ENCODE measurements at places on chromosomes 13 and 19.

DNA sequence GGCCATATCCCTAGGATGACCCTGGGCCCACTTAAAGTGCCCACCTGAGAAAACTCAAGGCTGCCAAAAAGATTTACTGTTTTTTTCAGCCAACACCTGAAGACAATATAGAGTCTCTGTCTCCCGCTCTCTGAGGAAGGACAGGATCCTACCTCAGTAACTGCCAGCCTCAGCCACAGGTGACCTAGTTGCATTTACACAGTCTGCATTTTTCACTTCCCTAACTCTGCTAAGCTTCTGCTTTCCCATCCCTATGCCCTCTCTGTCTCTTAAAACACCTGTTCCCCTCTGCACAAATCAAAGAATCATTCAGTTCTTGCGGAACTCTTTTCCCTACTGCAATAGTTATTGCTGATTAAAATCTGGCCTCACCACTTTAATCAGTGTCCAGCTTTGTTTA, 609.5 kb downstream of the UQCRFS1 start:
- DNase-seq = no peak

- DNase-seq = no peak
Measured at GRCh38 chr13:47718556-47718955, 282.5 kb downstream of the SUCLA2 start.

- DNase-seq = no peak
Measured at GRCh38 chr13:100234524-100235136, 145.7 kb downstream of the PCCA start.

- DNase-seq = peak; percentile 29
Measured at GRCh38 chr19:41427647-41428480, 690 bp upstream of the B3GNT8 start.

- no peak for DNase-seq
Measured at GRCh38 chr13:33514362-33514761, 228.8 kb upstream of the STARD13 start.

DNA sequence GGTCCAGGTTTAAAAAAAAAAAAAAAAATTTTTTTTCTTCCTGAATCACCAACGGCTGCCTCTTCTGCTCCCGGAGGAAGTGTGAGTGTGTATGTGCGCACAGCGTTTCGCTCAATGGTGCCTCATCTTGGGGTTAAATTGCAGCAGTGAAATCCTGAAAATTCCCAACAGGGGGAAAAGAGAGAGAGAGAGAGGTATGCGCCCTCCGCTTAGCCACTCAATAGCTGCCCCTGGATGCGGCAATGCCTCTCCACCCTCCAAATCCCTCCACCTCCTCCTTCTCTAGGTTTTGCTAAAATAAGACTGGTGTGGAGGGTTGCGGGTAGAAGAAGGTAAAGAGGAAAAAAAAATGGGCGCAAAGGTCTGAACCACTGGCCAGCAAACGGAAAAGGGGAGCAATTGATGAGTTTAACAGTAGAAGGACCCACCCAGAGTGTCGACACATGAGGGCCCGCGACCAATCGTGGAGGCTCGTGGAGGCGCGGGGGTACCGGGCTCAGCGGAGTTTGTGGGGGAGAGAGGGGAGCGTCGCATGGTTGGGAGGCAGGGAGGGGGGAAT, 853 bp upstream of the CACNA1A start:
- no peak for DNase-seq

- DNase-seq = no peak
Measured at GRCh38 chr19:52638601-52639000, 446 bp upstream of the ZNF83 start.

DNA sequence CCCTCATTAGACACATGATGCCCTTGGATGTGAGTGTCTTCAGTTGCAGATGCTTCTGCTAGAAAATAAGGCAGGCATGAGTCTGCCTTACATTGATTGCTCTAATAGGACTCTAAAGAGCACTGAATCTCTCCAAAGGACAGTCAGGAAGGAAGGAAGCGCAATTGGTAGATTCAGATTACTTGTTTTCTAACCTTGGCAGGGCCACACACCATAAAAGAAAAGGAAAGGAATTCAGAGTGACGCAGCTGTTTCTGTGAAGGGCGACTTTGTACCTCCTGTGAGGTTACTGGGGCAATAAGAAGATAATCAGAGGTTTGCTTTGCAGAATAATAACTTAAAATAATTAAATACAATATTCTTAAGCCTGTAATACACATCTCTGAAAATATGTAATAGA, 48.0 kb downstream of the FRY start:
- no peak for DNase-seq

DNA sequence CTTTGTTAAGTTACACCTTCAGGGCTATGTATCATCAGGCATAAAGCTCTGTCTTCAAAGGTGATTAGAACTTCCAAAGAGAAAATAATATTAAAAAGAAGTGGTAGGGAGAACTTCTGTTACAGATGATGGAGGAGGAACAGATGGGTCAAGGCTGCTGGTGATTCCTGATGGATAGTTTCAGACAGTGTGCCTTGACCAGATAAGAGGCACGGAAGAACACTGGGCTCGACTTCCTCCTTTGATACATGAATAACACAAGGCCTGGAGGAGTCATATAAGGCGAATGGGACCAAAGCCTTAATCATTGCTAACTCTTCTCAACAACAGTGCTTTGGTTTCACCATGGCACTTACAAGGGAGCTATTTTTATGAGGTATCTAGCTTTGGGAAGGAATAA, 128.1 kb upstream of the RXFP2 start:
- no peak for DNase-seq

DNA sequence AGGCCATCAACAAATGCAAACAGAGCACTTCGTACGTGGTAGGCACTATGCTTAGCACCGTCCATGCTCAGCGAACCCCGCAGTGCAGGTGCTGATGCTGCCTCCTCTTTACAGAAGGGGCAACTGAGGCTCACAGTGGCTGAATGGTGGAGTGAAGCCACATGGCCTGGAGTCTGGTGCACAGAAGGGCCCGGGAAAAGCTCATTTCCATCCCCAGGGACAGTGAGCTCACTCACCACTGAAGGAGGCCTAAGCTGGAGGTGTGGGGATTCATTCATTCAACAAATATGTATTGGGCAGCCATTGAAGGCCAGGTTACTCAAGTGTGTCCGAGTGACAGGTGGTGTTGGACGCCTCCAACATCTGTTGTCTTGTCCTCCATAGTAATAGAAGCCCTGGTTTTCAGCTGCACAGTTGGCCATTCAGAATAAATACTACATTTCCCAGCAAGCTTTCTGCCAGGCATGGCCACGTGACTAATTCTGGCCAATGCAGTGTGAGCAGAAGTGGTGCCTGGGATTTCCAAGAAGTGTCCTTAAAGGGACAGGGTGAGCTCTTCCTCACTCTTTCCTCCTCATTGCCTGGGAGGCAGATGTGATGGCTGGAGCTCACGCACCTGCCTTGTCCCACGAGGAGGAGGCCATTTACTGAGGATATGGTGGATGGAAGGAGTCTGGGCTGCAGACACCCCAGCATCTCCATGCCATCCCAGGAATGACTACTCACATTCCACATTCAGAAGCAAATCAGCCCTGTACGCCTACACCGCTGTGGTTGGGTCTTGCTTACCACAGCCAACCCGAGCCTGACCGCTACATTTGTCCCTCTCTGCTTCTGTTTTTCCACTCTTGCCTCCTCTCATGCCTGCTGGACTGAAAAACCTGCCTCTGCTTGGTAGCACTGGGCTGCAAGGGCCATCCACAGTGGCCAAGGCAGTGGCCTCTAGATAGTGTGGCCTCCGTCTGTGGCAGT, 2.3 kb upstream of the ZNRF4 start:
- DNase-seq = no peak

GRCh38 chr13:77055158-77055557, 28.2 kb upstream of the FBXL3 start:
- no peak for DNase-seq

DNA sequence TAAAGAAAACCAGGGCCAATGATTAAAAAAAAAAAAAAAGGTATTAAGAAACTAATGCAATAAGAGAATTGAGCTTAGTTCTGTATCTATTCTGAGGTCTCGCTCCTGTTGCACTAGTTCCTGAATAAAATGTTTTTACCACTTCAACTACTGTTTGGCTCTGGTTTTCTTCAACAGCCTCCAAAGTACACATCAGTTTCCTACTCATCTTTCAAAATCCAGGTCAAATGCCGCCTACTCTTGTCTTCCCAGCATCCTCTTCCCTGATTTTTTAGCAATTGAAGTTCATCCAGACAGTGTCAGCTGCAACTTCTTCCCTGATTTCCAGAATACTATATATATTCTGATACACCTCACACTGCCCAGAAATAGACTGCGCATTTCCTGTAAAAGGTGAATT, 1.4 kb upstream of the RCBTB1 start:
- DNase-seq = no peak

DNA sequence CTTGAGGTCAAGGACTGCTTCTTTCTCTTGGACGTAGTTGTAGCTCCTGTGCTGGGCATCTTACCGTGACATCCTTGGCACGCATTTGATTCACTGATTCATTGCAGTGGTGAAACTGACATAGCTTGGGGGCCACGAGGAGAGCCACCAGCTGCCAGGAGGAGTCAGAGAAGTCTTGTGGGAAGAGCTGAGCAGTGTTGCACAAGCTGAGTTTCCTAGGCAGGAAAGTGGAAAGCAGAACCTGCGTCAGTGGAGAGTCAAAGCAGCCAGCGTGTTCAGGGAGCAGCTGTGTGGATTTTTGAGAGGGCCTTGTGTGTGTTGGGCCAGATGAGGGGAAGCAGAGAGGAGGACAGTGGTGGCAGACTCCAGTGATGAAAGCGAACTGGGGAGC, 5.3 kb upstream of the GPR183 start:
- no peak for DNase-seq

DNA sequence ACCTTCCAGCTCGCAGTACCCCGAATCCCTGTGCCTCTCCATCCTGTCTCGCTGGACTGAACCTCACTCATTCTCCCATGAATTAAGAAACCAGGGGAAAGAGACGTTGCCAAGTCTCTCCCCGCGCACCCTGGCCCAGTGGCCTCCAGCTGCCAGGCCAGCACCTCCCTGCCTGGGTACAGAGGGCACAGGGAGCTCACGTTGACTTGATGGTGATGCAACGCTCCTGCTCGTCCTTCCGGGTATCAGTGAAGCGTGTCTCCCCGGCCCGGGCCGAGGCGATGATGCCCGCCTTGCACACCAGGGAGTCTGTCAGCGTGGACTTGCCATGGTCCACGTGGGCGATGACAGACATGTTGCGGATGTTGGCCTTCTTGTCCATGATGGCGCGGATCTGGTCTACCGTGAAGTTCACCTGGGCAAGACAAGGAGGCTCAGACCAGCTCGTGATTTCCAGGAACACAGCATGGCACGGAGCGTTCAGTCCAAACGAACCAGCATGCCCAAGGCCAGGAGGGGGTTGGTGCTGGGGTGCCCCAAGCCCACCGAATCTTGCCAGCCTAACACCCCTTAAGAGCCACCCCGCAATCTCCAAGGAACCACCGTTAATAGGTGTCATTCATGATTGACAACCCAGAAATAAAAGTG, 1.2 kb downstream of the EEF2 start:
- DNase-seq = no peak

DNA sequence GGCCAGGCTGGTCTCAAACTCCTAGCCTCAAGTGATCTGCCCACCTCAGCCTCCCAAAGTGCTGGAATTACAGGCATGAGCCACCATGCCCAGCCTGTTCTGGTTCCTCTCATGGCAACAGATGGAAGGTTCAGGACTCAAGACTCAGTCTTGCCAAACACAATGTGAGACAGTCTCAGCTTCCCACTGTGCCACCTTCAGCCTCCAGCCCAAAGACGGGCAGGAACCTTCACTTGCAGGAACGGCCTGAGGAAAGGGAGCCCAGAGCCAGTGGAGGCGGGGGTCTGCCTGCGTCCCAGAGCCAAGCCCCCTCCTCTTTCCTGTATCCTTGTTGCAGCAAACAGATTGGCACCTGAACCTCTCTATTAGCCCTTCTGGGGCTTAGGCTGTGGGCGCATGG, 2.9 kb upstream of the CHST8 start:
- no peak for DNase-seq

- no peak for DNase-seq
Measured at GRCh38 chr13:77349365-77349764, 22.5 kb upstream of the MYCBP2 start.

DNA sequence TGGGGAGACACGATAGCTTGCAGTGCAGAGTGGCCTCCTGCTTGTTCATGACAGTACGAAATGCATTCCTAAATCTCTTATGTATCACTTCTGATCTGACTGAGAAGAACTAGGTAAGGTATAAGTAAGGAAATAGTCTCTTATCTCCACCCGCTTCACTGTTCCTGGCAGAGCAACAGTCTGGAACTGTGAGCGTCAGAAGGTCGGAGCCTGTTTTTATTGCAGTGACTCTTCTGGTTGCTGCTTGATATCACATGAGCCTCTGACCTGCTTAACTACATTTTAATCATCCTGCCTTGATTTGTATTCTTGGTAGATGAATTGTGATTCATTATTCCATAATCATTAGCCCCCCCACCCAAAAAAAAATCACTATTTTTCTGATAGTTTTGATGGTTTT, 69.0 kb downstream of the COL4A2 start:
- DNase-seq = no peak

Measured in T-helper 22 cell (primary cell).